ENCODE measurements at places on chromosomes 11 and 22.
A peak's percentile ranks its signal among the peaks of the same experiment; 100 is the strongest.

GRCh38 chr11:57751676-57752253 is at the start of gene BTBD18:
BTBD18 (minus strand) TSS chr11:57751819; CDS start chr11:57751188, 631 bp downstream.
- no peak for DNase-seq

DNA sequence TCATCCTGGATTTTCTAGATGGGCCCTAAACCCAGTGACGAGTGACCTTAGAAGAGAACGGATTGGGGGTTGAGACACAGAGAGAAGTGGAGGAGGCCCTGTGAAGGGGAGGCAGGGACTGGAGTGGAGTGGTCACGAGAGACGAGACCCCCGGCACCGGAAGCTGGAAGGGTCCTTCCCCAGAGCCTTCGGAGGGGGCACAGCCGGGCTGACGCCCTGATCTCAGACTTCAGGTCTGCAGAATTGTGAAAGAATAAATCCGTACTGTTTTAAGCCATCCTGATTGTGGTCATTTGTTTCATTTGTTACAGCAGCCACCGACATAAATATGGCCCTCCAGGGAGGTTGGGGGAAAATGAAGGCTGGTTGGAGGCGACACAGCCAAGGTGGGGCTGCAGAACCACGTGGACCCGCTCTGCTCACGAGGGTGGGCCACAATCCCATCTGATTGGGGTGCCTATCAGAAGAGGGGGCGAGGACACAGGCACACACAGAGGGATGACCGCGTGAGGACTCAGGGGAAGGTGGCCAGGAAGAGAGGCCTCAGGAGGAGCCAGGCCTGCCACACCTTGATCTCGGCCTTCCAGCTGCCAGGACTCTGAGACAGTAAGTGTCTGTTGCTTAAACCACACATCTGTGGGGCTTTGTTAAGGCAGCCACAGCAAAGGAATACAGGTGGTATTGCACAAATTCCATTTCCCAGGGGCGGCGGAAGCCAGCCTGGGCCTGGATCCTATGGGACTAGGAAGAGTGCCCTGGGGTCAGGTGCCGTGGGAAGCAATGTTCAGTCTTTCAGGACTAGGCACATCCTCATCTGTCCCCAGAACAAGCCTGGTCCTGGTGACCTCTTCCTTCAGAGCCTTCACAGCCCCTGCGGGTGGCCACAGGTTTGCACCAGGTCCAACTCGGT is 73.3 kb upstream of the SHANK2 start:
- no peak for DNase-seq

DNA sequence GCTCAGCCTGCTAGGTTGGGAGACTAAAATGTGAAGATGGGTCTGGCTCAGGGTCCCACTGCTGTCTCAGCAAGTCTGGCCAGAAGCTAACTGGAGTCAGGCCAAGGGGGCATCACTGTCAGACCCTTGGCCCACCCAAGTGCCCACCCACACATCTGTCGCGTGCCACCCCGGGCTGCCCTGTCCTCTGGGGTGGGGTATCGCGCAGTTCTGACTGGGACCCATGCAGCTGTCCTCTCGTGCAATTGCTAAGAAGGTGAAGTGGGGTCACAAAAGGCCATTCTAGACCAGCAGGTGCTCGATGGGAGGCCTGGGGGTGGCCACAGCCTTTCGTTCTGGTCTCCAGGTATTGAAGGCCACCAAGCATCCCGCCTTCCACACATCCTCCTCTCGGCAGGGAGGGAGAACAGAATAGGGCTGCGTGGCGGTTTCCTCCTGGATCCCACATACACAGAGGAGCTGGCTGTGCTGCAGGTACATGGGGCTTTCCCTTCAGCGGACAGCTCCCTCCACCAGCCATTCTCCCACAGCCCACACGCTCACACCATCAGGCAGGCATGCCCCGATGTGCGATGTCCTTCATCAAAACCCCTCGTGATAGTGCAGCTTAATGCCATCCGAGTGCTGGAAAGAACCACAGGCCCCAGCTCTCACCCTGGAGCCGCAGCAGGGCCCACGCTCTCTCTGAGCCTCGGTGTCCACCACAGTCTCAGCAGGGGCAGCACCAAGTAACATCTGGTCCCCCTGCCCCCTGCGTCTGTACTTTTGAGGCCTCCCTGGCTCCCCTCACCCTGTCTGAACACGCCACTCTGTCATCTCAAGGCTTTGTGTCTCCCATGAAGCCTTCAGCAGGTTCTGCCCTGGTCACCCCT is 37.6 kb downstream of the SHANK2 start:
- DNase-seq: peak; percentile 62

GRCh38 chr22:17705951-17706900 is 67.7 kb downstream of the BCL2L13 start:
- DNase-seq: no peak

DNA sequence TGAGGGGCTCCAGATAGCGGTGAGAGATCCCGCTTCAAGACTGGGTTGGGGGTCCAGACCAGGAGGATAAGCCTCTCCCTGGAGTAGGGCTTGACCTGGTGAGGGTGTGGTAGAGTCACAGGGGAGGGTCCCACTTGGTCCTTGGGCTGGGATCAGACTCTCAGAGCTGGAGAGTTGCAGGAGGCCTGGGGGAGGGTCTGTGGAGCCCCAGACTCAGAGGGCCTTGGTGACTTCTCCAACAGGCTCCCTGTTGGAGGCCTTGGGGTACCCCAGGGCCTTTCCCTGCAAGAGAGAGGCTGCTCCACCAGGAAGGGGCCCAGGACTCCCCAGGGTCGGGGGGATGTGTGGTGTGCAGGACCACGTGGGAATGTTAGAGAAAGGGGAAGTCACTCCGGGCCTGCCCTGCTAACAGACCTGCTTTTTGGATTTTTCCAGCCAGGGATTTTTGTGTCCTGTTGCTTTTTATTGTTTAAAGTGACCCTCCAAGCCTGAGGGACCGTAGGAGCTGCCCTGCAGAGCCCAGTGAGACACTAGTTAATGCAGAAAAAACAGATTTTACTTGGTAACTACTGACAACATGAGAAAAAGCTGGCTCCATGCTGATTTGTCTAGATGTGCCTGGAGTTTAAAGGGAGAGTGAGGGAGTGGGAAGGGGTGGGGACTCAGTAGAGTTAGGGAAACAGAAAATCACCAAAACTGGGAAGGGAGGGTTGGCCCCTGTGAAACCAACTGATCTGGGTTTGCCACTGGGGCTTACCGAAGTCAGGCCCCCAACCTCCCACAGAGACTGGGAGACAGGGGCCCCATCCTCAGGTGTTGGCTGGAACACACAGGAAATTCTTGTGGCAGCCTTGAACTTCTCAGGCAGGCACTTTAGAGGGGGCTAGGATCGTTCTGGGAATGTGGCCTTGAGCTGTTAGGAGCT is 801 bp upstream of the TXNRD2 start:
- peak; percentile 63 for DNase-seq

DNA sequence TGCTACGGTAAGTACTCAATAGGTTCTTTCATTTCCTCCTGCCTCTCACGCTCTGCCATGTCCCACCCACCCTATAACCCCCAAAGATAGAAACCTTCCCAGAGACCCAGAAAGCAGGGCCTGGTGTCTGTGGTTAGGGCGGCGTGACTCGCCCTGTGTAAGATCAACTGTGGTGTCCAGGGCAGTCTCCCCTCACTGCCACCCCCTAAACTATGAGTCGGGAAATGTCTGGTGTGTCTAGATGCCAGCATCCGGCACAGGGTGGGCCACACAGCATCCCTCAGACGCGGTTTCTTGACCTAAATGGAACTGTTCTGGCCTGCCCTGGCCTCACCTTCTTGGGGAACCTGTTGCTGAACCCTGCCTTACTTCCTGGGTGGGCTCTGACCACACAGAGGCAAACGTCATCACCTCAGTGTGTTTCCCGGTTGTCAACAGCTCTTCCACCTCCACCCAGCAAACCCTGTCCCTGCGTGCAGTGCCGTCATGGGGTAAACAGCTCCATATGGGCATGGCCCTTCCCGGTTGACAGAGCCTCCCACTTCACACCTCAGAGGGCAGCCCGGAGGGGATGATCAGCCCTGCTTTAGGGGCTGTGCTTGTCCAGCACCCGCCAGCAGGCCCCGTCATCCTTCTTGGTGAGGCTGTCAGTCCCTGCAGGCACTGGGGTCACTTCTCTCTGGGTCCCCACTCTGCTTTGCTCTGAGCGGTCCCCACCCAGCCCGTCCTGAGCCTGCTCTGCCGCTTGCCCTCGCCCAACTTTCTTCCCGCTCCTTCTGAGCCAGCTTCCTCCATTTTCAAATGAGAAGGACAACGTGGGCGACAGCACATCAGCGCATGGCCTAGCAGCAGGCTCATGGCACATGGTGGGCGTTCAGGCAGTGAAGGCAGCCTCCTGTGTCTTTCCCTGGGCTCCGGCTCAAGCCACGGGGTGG is 6.0 kb downstream of the WNT11 start:
- no peak for DNase-seq

DNA sequence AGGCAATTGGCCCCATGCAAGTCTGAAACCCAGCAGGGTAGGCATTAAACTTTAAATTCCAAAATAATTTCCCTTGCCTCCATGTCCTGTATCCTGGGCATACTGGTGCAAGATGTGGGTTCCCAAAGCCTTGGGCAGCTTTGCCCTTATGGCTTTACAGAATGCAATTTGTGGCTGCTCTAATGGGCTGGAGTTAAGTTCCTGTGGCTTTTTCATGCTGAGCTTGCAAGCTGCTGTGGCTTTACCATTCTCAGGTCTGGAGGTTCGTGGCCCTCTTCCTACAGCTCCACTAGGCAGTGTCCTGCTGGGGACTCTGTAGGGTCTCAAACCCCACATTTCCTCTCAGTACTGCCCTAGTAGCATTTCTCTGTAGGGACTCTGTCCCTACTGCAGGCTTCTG is 15.0 kb upstream of the BIRC3 start:
- no peak for DNase-seq

Measured in chondrocyte (in vitro differentiated cells).